OCI-M1 (cell line): ENCODE measurements at places on chromosomes 1 and 21.

DNA sequence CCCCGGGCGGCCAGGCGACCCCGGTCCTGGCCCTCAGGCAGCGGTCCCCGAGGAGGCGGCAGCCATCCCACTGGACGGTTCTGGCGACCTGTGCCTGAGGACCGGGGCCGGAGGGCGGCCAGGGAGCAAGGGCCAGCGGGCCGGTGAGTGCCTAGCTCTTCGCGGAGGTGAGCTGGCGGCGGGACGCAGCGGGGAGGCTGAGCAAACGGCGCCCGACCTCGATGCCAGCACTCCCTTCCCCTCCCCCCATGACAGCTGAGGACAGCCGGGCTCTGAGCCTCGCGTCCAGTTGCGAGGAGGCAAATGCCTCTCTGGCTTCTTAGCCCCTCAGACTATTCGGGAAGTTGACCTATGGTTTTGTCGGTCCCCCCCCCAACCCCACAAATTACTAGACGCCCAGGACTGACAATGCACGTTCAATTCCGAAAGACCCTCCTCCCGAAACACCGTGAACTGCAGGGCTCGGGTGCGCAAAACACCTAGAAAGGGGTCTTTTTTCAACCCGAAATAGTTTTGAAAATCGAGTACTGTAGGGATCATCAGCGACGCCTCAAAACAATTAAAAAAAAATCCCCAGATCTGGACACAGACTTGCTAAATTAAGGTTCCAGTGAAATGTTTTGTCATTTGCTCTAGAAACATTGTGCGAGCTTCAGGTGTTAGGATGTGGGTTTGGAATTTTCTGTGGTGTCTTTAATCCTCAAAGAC, 8.3 kb downstream of the CDKN2C start:
- peak; percentile 83 for DNase-seq

GRCh38 chr1:169577981-169578738, 8.1 kb downstream of the F5 start:
- DNase-seq: no peak

GRCh38 chr1:23644555-23644866, 47.1 kb upstream of the RPL11 start:
- no peak for DNase-seq

DNA sequence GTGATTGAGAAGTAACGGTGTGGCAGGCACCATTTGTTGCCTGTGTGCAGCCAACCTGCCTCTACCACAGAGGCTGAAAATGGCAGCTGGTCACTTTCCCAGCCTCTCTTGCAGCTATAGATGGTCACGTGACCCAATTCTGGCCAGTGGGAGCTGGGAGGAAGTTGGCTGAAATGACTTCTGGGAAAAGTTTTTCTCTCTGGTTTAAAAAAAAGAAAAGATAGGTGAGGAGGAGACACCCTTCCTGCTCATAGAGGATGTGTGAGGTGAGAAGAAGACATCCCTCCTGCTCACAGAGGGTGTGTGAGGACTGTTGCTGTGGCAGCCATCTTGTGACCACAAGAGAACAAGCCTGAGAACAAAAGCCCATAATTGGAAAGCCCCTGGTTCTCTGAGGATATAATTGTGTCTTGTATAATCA, 122.8 kb downstream of the SYF2 start:
- DNase-seq: no peak

- no peak for DNase-seq
Observed at GRCh38 chr1:23263380-23263887, 46.1 kb upstream of the HTR1D start.

DNA sequence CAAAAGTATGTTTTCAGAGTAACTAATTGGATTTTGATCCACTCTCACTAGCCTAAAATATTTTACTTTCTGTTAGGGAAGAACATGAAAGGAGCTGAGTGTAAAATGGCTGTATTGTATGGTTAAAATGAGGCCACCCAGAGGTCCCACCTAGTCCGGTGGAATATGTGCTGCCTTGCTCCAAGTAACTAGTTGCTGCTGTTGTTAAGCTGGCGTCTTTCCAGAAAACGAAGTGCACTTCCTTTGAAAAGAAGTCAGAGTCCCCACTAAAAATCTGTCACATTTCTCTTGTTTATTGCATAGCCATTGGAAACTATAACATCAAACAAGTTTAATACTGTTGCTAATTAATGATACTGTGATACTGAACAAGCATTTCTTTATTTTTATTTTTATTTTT, 3.2 kb downstream of the SLC25A33 start:
- no peak for DNase-seq

- no peak for DNase-seq
Observed at GRCh38 chr1:90319918-90320317, 325.0 kb downstream of the ZNF326 start.

DNA sequence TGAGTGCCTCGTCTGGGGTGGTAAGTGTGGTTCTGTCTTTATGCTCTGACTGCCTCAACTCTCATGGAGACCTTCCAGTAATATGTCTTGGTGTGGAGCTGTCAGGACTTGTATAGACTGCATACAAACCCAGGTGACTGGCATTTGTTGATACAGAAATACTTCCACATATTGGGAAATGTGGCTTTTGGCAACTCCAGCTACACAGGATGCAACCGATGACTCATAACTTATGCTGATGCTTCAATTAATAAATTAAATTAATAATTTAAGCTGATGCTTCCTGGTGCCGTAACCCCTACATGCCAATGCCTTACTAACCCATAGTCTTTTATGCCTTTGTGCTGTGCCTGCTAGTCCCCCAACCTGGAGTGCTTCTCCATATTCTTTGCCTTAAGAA, 72.3 kb upstream of the ARTN start:
- no peak for DNase-seq

GRCh38 chr1:180160357-180160756, 5.7 kb downstream of the QSOX1 start:
- no peak for DNase-seq

GRCh38 chr1:6355621-6356020, 37.9 kb downstream of the ACOT7 start:
- DNase-seq: no peak

- no peak for DNase-seq
Observed at GRCh38 chr1:198679535-198680173, 40.8 kb downstream of the PTPRC start.

- peak; percentile 12 for DNase-seq
Observed at GRCh38 chr21:28604946-28605537, 387.6 kb downstream of the LTN1 start.

DNA sequence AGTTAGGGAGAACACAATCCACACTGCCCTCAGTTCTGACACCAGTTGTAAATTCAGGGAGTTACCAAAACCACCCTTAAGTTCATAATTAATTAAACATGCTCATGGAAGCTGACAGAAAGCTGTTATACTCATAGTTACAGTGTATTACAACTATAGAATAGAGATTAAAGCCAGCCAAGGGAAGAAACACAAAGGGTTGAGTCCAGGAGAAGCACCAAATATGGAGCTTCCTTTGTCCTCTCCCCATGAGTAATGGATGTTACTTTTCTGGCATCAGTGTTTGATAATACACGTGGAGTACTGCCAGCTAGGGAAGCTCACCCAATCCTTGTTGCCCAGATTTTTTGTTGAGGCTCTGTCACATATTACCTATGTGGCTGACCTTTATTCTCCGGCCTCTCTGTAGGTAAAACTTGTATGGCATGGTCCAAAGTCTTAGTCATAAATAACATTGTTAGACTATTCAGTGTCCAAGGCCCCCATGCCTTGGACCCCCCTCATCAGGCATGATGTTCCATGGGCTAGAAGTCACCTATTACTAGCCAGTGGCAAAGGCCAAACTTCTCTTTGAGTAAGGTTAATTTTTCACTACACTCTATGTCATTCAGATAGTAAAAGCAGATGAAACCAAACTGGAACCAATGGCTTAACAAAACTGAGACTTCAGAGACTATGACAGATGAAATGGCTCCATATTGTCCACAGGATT, 175.7 kb downstream of the GPR52 start:
- no peak for DNase-seq

- peak; percentile 75 for DNase-seq
Observed at GRCh38 chr1:172717722-172718465, 59.0 kb downstream of the FASLG start.

- DNase-seq: no peak
Observed at GRCh38 chr1:39687243-39687642, 4.0 kb downstream of the HPCAL4 start.
